Spinal cord (tissue), 10 donors: ENCODE measurements at places on chromosomes 3 and 15. TPM values are rescaled to one million over a fixed set of nuclear protein-coding genes. Genes with fewer than 3 reads are reported as not detected.

The ARIH1 gene
- polyA plus RNA-seq: 179 TPM

The FAM219B gene
- polyA plus RNA-seq: 70.3 TPM

The TMEM202 gene
- not detected for polyA plus RNA-seq

The TMCC1 gene
- 40.1 TPM for polyA plus RNA-seq

The GNL3 gene
- polyA plus RNA-seq: 75.6 TPM

The HTR3E gene
- not detected for polyA plus RNA-seq
